ENCODE measurements at places on chromosomes 13 and 19.

GRCh38 chr13:77563111-77563510, 27.6 kb downstream of the SCEL start:
- no peak for DNase-seq

- no peak for DNase-seq
Observed at GRCh38 chr19:5487222-5487621, 32.0 kb downstream of the ZNRF4 start.

DNA sequence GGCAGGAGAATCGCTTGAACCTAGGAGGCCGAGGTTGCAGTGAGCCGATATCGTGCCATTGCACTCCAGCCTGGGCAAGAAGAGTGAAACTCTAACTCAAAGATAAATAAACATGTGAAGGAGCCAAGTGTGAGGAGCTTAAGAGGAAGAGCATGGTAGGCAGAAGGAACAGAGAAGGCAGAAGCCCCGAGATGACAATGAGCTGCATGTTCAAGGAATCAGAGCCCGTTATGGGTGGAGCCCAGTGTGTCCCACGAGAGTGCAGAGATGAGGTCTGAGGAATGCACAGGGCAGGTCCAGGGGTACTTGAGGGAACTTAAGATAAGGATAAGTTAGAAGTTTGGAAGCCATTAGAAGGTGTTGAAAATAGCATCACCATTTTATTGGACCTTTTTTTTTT, 716 bp downstream of the FPR2 start:
- no peak for DNase-seq

- DNase-seq, result no peak
Observed at GRCh38 chr13:50910485-50910805, 854 bp downstream of the RNASEH2B start.

- DNase-seq, result no peak
Observed at GRCh38 chr13:26621731-26622401, 64.4 kb downstream of the WASF3 start.

DNA sequence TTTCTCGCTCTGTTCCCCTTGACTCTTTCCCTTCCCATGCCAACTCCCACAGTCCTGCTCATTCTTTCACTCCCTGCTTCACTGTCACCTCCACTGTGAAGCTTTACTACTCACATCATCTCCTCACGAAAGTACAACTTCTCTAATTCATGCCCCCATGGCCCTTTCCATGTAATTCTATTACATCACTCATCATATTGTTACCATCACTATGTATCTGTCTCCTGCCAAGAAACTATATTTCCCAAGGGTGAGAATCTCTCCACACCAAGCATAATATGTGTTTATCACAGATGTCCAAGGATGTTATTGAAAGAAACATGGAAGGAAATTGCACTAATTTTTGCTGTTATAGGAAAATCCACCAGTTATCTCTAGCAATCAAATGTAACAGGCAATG, 37.2 kb upstream of the LRCH1 start:
- DNase-seq, result no peak

GRCh38 chr19:11887234-11887610, 360 bp upstream of the ZNF69 start:
- DNase-seq, result no peak

DNA sequence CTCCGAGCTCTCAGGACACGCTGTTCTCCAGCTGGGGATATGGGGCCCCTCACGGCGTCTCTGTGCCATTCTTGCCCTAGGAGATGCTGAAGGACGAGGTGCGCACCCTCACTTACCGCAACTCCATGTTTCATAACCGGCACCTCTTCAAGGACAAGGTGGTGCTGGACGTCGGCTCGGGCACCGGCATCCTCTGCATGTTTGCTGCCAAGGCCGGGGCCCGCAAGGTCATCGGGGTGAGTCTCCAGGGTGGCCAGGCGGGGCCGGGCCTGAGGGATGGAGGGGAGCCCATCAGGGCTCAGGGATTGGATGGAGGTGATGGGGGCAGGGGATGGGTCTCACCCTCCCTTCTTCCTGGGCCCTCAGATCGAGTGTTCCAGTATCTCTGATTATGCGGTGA, 4.8 kb downstream of the PRMT1 start:
- no peak for DNase-seq

DNA sequence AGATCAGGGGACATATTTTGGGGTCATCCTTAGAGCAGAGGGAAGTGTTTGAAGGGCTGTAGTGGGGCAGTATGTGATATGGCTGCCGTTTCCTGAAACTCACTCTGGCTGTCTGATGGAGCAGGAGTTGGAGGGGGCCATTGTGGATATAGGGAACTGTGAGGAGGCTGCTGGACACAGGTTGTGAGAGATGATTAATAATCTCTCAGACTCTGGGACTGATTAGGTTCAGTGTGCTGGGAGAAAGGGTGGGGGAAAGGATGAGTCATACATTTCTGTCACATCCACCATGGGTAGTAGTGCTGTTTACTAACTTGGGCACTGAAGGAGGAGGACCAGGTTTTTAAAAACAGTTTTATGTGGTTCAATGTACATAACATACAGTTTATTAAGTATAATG, 4.8 kb downstream of the B3GLCT start:
- no peak for DNase-seq

DNA sequence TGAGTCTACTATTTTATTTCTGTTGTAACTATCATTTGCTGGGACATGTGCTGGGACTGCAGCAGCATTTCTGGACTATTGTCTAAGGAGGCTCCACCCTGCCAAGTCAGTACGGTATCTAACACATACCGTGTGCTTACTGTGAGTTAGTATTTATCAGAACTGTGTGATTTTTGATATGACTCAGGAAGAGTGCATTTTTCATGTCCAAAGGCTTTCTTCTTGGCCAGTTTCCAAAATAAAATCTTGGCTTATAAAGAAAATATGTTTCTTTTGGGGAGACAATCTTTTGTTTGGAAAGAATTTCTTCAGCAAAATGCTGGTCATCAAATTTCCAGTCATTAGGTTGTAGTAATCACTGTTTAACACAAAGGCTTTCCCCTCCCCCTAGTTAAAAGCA, 11.6 kb downstream of the PARP4 start:
- DNase-seq, result no peak

- no peak for DNase-seq
Observed at GRCh38 chr19:2042485-2043250, 8.4 kb downstream of the MKNK2 start.

GRCh38 chr19:1455002-1455335, 5.0 kb downstream of the APC2 start:
- DNase-seq, result no peak

- DNase-seq, result no peak
Observed at GRCh38 chr13:32446220-32446619, 18.3 kb upstream of the N4BP2L1 start.

- no peak for DNase-seq
Observed at GRCh38 chr13:95708391-95708774, 31.4 kb downstream of the DNAJC3 start.

GRCh38 chr19:49188626-49189200, 31.1 kb downstream of the TRPM4 start:
- DNase-seq, result no peak

DNA sequence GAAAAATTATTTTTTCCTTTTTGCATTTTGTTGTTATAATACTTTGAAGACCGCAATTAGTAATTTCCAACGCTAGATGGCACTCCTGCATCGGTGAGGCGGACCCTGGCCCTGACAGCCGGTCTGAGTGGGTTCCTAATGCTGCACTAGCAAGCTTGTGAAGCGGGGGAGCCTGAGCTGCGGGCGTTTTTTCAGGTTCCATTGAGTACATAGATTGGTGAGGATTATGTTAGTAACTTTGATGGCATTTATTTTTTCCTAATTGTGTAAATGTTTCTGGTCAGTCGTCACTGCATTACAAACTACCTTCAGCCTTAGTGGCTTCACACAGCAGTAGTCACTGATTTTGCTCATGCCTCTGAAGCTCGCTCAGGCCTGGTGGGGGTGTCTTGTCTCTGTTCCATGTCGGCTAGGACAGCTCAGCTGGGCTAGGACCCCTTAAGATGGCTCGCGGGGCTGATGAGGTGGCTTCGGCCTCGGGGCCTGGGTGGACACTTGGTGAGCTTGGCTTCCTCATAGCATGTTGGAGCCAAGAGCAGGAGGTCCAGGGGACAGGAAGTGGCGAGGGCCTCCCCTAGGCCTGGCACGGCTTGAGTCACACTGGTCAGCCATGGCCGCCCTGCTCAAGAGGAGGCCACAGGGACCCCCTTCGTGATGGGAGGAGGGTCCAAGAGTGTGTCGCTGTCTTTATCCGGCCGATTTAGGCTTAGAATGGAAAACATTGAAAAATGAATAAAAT, 25.0 kb downstream of the ERCC5 start:
- no peak for DNase-seq

DNA sequence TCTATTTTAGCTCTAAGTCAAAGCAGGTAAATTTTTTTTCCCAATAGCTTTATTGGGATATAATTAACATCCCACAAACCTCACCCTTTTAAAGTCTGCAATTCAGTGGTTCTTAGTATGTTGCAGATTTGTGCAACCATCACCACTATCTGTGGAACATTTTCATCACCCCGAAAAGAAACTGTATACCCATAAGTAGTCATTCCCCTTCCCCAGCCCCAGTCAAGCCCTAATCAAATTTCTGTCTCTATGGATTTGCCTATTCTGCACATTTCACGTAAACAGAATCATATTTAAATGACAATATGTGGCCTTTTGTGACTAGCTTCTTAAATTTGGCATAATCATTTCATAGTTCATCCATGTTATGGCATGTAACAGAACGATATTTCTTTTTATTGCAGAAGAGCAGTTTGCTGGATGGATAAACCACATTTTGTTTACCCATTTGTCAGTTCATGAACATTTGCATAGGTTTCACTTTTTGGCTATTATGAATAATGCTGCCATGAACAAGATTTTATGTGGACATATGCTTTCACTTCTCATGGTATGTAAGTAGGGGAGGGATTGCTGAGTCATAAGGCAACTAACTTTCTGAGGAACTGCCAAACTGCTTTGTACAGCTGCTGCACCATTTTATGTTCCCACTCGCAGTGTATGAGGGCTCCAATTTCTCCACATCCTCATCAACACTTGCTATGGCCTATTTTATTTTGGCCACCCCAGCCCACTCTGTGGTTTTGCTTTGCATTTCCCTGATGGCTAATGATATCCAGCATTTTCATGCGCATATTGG, 10.9 kb downstream of the SLC46A3 start:
- DNase-seq, result peak; percentile 73

DNA sequence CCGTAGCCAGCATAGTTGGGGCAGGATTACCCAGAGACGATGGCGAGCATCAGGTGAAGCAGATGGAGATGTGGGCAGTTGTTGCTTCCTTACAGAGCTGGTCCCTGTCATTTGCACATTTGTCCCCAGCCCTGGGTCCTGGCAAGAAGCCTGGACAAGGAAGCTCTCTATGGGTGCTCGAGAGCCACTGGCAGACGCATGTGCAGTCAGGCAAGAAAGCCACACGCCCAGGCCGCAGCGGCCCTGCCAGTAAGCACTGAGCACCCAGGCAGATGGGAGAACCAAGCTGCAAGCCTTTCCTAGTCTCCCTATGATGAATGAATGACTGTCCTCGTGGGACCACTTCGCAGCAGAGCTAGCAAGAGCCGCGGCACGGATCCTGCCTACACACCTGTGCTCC, 182.8 kb downstream of the FOXO1 start:
- no peak for DNase-seq

DNA sequence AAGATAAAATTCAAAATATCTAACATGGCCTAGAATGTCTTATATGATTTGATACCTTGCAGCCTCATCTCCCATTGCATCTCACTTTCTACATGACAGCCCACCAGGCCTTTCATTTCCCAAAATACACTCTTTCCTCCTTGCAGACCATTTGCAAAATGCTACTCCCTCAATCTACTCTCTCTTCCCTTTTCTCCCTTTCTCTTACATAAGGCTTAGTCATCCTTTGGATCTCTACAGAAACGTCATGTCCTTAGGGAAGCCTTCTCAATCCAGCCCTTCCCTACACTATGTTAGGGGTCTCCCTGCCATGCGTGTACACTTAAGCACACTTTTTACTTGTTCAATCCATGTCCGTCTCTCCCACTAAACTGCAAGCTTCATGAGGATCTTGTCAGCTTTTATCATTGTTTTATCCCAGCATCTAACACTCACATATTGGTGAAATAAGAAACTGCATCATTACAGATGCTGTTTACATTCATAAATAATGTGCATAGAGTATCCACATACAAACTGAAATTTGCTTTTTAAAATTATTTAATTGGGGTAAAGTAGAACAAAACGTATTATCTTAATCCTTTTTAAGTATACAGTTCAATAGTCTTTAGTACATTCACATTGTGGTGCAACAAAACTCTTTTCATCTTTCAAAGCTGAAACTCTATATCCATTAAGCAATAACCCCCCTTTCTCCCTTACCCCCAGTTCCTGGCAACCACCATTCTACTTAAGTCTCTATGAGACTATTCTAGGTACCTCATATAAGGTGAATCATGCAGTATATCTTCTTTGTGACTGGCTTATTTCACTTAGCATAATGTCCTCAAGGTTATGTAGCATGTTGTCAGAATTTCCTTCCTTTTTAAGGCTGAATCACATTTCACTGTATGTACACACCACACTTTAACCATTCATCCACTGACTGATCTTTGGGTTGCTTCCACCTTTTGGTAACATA, 11.5 kb upstream of the WBP4 start:
- no peak for DNase-seq

DNA sequence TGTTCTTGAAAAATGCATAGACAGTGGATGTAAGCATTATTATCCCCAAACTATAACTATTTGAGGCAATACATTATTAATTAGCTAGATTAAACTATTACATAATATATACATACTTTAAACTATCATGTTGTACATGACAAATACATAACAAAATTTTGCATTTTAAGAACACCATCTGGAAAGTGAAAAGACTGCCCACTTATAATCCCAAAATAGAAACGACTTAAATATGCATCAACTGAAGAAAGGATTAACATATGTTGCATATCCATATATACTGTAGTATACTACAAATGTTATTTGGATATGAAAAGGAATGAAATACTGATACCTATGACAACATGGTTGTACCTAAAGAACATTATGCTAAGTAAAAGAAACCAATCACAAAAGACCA, 700.8 kb upstream of the SPRY2 start:
- DNase-seq, result no peak

DNA sequence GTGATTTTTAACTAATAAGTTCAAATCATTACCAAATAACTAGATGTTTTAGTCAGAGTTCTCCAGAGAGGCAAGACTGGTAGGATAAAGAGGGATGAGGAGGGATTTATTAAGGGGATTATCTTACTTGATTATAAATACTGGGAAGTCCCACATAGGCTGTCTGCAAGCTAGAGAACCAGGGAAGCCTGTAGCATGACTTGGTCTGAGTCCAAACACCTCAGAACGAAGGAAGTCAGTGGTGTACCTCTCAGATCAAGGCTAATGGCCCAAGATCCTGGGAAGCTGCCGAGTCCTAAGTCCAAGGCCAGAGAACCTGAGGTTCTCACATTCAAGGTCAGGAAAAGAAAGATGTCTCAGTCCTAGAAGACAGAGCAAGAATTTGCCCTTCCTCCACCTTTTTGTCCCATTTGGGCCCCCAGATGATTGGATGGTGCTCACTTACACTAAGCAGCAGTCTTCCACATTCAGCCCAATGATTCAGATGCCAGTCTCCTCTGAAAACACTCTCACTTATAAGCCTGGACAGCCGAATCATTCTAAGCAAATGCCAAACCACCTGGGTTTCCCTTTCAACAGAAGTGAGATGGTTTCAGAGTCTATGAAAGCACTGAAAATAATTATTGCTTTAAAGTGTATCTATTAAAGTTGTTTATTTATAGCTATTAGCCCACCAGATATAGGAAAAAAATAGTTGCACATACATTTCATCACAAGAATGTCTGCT, 1599.2 kb downstream of the OLFM4 start:
- no peak for DNase-seq

Data from AG09309 (cell line).